ENCODE measurements at places on chromosomes 3 and 15. TPM values are rescaled to one million over a fixed set of nuclear protein-coding genes. Genes with fewer than 3 reads are reported as not detected.

The SPINK8 gene
- not detected for total RNA-seq

The SMAD6 gene
- 21.0 TPM for total RNA-seq

The SIDT1 gene
- total RNA-seq = 0.81 TPM

The PARP14 gene
- 9.1 TPM for total RNA-seq

The MED12L gene
- total RNA-seq = 0.68 TPM

The MOBP gene
- not detected for total RNA-seq

The PIGB gene
- total RNA-seq = 13.7 TPM

The CCR8 gene
- not detected for total RNA-seq

The SLC12A1 gene
- not detected for total RNA-seq

The TMEM212 gene
- total RNA-seq = not detected

The SPSB4 gene
- 0.14 TPM for total RNA-seq

The POLQ gene
- 7.4 TPM for total RNA-seq

The TCTA gene
- 24.3 TPM for total RNA-seq

The BLM gene
- 11.9 TPM for total RNA-seq

The PRICKLE2 gene
- 2.4 TPM for total RNA-seq

The KNL1 gene
- total RNA-seq = 6.5 TPM

The PCSK6 gene
- 12.0 TPM for total RNA-seq

The C3orf20 gene
- total RNA-seq = not detected

The TEX55 gene
- not detected for total RNA-seq

The GOLGA8S gene
- 0.18 TPM for total RNA-seq

The SCAPER gene
- total RNA-seq = 4.6 TPM

The GPR62 gene
- total RNA-seq = not detected

The GLT8D1 gene
- total RNA-seq = 31.7 TPM

The FGF12 gene
- total RNA-seq = 0.60 TPM

The ISLR gene
- total RNA-seq = 0.43 TPM

The B3GALNT1 gene
- total RNA-seq = 0.10 TPM

The P3H2 gene
- total RNA-seq = 24.9 TPM

The OR5H1 gene
- not detected for total RNA-seq

The MFSD1 gene
- total RNA-seq = 39.7 TPM

The KBTBD13 gene
- not detected for total RNA-seq

The SEMA3B gene
- 9.7 TPM for total RNA-seq

The ZBED2 gene
- total RNA-seq = 0.15 TPM

The SCN11A gene
- total RNA-seq = 0.02 TPM

The C3orf22 gene
- not detected for total RNA-seq

The ISLR2 gene
- total RNA-seq = 0.28 TPM

The SEMA3G gene
- total RNA-seq = 0.13 TPM

The CHRNB4 gene
- total RNA-seq = 1.1 TPM

The PPP1R14D gene
- not detected for total RNA-seq

The PLA2G4F gene
- total RNA-seq = not detected

The KLHL40 gene
- total RNA-seq = not detected

The RUVBL1 gene
- total RNA-seq = 103 TPM

The ROBO2 gene
- not detected for total RNA-seq

The TUSC7 gene
- not detected for total RNA-seq

The CCR3 gene
- total RNA-seq = not detected

The LDHAL6B gene
- not detected for total RNA-seq

The UBL7 gene
- total RNA-seq = 42.8 TPM

The MKRN3 gene
- total RNA-seq = 2.6 TPM

Measured in A549 treated with GW870086 at 1 μM for 4 hours (cell line).